ENCODE measurements at places on chromosomes 2 and 18.

DNA sequence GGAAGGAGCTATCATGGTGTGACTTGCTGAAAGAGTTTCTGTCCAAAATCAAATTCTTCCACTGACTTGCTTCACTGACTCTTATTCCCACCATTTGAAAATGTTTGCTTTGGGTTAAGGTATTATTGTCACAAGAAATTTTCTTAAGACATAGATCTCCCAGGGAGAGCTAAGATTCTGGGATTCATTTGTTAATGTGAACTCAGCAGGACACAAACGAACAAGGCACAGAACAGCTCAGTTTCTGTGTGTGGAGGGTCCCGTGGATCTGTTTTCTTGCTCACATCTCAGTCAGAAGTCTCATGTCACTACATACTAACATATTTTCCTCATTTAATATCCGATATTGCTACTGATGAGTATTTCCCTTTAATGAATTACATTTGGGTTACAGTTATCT, 8.2 kb upstream of the HNRNPA3 start:
- DNase-seq, result no peak

DNA sequence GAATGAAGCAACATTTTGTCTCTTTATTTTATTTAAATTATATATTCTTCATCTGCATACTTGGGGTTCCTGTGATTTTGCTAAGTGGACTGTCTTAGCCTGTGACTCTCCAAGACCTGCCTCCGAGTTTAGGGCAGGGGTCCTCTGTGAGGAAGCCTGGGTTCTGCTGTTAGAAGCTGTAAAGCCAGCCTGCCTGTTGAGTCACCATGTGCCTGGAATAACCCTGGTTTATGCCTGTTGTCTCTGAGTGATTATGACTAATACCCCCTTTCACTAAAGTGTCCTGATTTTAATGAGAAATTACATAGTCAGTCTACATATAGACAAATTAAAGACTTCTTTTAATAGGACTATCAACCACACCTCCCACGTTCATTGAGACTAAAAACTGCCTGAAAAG, 369.1 kb downstream of the ZNF521 start:
- DNase-seq, result no peak

DNA sequence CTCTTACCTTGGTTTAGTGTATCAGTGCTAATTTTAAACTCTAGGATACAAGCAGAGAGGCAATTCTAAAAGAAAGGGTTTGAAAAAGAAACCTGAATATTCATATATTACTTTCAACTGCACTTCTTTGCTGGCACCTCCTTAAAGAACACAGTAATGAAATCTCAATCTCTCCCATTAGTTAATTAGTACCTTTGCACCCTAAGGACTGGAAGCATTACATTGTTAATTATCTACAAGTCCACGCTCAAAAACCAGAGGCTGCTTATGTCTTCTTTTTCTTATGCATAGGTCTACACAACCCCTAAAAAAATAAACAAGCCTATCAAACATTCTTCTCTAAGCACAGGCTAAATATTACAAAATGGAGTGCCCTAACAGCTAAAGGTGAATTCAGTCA, 20.2 kb downstream of the EPHA4 start:
- no peak for DNase-seq

DNA sequence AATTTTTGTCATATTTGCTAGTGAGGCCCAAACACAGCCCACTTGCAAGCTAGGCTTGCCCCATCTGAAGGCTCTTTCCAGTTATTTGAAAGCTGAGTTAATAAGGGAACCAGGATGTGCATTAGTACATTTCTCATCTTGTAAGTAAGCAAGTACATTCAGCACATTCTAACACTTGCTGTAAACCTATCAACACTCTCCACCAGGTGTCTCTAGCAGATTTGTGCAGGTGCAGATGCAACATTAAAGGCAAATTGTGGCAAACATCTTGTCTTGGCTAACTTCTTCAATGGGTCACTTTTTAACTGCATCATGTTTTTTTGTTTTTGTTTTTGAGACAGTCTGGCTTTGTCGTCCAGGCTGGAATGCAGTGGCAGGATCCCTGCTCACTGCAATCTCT, 25.3 kb upstream of the MFSD6 start:
- peak; percentile 8 for DNase-seq

- DNase-seq, result no peak
Observed at GRCh38 chr2:86319700-86320580, 17.5 kb downstream of the REEP1 start.

DNA sequence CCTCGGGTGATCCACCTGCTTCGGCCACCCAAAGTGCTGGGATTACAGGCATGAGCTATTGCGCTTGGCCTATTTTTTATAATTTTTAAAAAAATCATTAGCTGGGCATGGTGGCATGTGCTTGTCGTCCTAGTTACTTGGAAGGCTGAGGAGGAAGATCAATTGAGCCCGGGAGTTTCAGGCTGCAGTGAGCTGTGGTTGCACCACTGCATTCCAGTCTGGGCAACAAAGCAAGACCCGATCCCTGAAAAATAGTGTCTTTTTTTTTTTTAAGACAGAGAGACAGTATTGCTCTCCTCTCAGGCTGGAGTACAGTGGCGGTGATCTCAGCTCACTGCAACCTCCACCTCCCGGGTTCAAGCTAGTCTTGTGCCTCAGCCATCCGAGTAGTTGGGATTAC, 4.8 kb downstream of the SSB start:
- DNase-seq, result no peak
